Right kidney (tissue), 9 donors: ENCODE measurements at places on chromosomes 12 and 14.

DNA sequence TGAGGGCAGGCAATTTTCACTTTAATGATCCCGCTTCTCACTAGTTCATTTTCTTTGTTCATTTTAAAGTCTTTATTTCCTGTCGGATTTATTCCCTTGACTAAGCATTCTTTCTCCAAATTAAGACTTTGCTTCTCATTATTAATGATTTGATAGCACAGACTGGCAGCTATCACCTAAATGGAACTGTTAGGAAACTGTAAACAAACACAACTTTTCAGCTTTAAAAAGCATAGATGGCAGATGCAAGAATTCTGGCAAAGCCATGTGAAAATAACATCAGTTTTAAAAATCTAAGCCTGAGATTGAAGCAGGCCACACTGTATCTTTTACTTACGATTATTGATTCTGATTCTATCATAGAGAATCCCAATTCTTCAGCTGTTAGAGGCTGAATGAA is 111.4 kb downstream of the GARIN6 start:
- no peak for DNase-seq

- DNase-seq: no peak
These were observed 150.6 kb upstream of the TBX3 start for GRCh38 chr12:114834621-114835020.

GRCh38 chr14:68476212-68477109 is 316.4 kb downstream of the ZFP36L1 start:
- no peak for DNase-seq

- DNase-seq: no peak
These were observed 37.7 kb downstream of the ADAM21 start for GRCh38 chr14:70489579-70490200.

DNA sequence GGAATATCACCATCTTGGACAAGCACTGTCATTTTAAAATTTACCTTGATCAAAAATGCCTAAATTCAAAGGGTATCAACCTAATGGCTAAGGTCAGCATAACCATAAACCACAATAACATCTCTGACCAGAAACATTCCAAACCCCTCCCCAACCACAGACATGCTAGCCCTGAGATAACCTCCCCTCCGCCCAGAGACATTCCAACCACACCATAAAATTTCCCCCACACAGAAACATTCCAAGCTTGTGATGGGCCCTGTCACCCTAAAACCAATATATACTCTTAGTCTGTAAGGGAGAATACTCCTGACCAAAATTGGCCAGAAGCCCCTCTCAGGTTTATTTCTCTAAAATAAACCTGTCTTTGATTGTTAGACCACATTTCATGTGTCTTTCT is 17.7 kb downstream of the EPYC start:
- no peak for DNase-seq

- no peak for DNase-seq
These were observed 86.7 kb downstream of the CALM1 start for GRCh38 chr14:90483571-90483974.

DNA sequence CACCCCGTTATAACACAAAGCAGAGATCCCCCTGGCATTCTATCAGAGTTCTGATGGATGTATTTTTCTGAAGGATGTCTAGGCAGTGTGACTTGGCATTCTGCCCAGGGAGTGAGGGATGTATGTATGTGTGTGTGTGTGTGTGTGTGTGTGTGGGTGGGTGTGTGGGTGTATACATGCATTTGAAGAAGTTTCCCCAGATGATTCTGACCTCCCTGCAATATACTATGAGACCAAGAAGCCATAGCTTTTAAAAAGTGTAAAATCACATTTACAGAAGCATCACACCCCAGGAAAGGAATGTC is 59.7 kb upstream of the NAP1L1 start:
- peak; percentile 37 for DNase-seq

DNA sequence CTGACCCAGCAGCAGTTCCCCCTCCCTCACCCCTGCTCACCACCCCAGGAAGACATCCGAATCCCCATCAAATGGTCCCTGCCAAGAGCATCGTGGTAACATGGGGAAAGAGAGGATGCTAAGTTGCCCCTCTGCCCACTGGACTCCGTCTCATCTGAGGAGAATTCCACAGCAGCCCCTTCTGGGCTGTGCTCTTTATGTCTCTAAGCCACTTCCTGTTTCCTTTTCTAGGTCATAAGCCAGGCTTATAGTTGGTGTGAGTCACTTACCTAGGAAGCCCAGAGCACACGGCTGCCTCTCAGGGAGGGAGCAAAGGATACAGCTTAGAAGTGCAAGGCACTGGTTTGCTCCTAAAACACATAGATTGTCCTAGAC is 76.0 kb downstream of the VCPKMT start:
- DNase-seq: no peak

DNA sequence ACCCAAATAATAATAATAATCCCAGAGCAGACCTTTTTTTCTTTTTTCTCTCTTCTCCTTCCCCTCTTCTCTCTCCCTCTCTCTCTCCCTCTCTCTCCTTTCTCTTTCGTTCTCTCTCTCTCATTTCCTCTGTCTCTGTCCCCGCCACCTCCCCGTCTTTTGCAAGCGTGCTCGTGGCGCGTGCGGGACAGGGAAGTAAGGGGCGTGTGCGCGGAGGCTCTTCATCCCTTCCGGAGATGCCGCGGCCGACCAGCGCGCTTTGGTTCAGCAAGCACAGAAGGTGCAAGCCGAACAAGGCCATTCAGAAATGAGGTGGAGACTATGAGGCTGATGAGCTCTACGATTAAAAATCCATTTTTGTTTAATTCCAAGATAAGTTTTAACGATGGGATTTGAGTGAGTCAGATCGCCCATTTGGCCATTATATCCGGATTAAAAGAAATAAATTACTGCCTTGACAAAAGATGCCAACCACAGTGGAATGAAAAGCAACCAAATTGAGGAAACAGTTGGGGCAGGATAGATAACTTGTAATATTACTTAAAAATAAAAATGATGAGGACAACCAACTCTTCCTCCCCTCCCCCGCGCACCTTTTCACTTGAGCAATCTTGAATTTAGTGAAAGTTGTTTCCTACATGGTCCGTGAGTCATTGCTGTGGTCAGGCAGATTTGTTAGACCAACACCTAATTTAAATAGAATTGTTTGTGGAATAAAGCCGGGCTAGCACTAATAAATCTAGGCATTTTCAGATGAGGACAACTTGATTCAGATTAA is 1.2 kb upstream of the AMIGO2 start:
- DNase-seq: no peak

DNA sequence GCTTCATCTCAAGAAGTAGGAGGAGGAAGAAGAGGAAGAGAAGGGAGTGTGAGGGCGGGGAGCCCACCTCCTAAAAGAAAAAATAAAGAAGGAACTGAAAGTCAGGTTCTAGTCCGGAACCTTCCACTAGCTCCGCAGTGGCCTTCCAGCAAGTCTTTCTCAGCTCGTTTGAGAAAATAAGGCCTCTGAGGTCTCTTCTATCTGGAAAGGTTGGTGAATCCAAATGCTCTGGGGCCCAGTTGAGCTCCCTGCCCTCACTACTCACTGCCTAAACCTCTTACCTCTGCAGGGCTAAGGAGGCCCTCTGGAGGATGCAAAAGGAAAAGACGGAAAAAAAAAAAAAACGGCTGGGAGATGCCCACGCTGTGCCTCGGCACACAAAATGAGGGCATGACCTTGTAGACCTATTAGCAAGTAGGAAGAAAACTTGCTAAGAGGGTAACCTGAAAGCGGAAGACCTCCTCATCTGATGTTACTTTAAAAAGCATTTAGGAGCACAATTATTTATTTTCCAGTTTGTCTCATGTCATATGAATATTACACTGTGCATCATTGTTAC is 35.9 kb downstream of the FBLN5 start:
- no peak for DNase-seq

DNA sequence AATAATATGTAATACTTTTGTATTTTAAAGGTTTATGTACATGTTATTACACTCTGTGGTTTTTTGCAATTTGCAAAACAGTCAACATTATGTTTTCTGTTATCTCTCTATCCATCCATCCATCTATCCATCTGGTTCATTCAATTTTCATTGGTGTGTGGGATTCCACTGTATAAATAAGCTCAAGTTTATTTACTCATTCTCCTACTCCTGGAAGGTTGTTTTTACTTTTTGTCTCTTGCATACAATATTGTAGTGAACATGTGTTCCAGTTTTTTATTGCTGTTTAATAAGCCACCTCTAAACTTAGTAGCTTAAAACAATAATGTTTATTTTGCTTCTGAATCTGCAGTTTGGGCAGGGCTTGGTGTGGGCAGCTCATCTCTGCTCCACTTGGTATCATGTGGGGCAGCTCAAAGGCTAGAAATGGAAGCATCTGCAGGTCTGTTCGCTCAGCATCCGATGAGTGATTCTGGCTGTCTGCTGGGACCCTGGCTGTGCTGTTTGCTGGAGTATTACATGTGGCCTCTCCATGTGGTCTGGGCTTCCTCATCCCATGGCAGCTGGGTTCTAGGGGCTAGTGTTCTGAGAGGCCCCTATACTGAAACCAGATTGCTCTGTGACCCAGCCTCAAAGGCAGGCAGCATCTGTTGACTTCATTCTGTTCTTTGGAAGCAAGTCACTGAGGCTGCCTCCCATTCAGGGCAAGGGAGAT is 98.8 kb downstream of the SLC25A47 start:
- DNase-seq: no peak

DNA sequence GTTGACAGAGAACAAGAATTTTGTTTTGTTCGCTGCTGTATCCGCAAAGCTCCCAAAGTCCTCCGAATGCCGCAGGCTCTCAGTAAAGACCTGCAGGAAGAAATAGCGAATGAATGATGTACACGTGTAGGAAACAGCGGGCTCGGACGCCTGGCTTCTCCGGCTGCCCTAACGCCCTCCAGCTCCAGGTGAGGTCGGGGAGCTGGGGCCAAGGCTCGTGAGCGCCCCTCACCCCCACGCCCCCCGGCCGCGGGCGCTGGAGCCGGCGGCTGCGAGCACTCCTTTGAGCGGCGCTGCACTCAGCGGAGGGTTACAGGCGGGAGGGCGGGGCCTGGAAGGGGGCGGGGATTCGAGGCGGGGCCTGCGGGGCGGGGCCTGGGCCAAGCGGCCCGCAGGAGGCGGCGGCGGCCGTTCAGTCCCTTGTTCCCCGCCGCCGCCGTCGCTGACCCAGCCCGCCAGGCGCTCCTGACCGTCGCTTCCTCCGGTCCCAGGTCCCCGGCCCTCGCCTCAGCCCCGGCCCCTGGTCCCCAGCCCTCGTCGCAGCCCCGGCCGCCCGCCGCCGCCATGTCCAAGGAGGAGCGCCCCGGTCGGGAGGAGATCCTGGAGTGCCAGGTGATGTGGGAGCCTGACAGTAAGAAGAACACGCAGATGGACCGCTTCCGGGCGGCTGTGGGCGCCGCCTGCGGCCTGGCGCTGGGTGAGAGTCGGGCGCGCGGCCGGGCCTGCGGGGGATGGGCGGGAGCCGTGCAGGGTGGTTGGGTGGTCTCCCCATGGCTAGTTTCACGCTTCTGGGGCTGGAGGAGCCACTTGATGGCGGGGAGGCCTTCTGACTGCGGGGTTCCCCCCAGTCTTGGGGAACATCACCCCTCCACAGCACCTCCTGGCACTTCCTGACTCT is at the start of gene AACS:
AACS (plus strand) TSS at position 415 of the 898 bp plus-strand sequence; CDS start at position 565, 150 bp downstream.
- DNase-seq: peak; percentile 92

GRCh38 chr12:110266980-110267620 is 13.9 kb upstream of the ATP2A2 start:
- peak; percentile 41 for DNase-seq

DNA sequence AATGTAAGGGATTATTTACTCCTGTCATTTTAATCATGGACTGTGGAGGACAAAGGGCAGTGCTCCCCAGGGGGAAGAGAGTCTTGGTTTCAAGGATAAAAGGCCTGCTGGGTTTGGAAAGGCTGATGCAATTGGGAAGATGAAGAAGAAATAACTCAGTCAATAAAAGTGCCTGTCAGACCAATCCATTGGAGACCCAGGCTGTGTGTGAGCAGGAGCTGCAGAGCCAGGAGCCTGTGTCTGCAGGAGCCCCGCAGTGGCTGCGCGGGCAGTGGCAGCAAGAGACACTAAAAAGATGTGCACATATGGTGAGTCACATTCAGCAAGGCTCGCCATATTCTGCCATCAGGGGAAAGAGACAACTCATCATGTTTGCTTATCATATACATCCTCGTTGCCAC is 90.4 kb downstream of the CRACR2A start:
- no peak for DNase-seq

DNA sequence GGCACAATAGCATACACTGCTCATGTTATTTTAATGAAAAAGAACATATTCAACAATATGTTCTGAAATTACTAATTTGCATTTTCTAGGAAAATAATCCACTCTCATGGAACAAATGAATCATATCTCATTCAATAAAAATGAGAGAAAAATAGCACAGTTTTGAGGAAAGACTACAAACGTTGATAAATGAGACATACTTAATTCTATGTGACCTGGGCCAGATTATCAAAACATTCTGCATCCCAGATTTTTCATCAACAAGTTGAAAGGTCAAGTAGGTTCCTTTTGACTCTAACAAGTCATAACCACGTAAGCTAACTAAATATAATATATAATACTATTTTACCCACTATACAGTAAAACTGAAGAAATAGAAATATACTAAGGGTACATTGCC is 296.7 kb downstream of the CEP128 start:
- no peak for DNase-seq

DNA sequence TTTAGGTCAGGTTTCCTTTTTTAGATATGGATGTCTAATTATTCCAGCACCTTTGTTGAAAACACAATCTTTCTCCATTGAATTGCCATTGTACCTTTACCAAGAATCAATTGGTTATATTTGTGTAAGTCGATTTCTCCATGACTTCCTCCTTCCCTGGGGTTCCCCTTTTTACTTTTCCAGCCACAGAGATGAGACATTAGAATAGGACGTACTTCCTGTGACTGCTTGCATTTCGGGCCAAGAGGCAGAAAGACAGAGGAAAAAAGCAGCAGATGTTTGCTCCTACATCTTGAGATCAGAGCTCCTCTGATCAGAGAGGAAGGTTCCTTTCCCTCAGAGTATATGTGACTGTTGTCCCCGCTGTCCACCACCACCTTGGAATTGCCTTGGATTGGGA is 453.7 kb upstream of the RGS6 start:
- no peak for DNase-seq

DNA sequence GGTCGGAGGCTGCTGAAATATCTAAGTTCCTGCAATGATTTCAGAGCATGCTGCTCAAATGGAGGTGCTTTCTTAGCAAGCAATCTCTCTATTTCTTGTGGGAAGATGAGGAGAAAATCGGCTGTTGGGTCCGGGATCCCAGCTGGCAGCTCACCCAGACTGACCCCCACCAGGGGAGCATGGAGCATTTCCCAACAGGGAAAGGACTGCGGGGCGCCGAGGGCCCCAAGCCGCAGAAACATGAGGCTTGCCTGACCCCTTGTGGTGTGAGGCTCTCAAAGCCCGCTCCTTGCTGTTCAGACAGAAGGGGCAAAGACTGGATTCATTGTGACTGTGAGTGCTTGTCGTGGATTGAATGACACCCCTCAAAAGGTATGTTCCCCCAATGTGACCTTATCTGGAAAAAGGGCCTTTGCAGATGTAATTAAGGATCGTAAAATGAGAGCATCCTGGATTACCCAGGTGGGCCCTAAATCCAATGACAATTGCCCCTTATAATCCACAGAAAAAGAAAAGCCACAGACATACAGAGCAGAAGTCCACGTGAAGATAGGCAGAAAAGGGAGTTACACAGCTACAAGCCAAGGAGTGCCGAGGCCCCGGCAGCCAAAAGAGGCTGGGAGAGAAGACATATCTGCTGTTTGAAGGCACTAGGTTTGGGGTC is 116.3 kb upstream of the VASH1 start:
- DNase-seq: peak; percentile 51

- no peak for DNase-seq
These were observed 10.0 kb downstream of the BRF1 start for GRCh38 chr14:105290621-105291346.
